WTC11 (cell line): ENCODE measurements at places on chromosomes 11 and 22. TPM values are rescaled to one million over a fixed set of nuclear protein-coding genes. Genes with fewer than 3 reads are reported as not detected.

The BARX2 gene
- total RNA-seq, result not detected in 3 replicates

GRCh38 chr22:42236848-42237247 is 33.6 kb downstream of the TCF20 start:
- no peaks in the 10 kb centered on the region for H3K27me3 ChIP-seq
- H3K4me1 ChIP-seq, result peaks cover 28% of the 10 kb centered on the region
- DNase-seq, result no peak
- no peak overlapping the region for H3K4me3 ChIP-seq
- H3K27ac ChIP-seq, result no peak overlapping the region; the same call in 1 of the 2 replicates
- H3K36me3 ChIP-seq, result peaks cover 25% of the 10 kb centered on the region

DNA sequence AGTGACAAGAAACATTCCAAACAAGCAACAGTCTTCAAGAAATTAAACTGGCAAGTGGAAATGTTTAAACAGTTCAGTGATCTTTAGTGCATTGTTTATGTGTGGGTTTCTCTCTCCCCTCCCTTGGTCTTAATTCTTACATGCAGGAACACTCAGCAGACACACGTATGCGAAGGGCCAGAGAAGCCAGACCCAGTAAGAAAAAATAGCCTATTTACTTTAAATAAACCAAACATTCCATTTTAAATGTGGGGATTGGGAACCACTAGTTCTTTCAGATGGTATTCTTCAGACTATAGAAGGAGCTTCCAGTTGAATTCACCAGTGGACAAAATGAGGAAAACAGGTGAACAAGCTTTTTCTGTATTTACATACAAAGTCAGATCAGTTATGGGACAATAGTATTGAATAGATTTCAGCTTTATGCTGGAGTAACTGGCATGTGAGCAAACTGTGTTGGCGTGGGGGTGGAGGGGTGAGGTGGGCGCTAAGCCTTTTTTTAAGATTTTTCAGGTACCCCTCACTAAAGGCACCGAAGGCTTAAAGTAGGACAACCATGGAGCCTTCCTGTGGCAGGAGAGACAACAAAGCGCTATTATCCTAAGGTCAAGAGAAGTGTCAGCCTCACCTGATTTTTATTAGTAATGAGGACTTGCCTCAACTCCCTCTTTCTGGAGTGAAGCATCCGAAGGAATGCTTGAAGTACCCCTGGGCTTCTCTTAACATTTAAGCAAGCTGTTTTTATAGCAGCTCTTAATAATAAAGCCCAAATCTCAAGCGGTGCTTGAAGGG is 6.0 kb downstream of the MALAT1 start:
- H3K27ac ChIP-seq, result peak overlapping the region; percentile 95
- H3K4me1 ChIP-seq, result peaks cover 51% of the 10 kb centered on the region
- no peak for DNase-seq
- H3K27me3 ChIP-seq, result no peaks in the 10 kb centered on the region

DNA sequence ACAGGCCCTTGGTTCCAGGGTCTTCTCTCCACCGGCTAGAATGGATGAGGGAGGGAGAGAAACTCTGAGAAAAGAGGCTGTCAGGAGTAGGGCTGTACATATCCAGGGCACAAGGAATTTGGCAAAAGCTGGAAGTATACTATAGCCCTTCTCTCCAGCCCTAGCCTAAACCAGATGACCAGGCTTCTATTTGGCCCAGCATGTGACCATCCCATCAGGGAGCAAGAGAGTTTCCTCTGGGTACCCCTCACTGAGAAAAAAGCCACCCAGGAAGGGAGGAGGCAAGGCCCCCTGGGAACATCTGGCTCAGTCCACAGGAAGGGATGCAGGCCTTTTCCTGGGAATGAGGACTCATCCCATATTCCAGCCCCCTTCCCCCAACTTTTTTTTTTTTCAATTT is 8.3 kb downstream of the CD44 start:
- no peak for DNase-seq
- H3K4me3 ChIP-seq, result no peak overlapping the region
- peaks cover 11% of the 10 kb centered on the region for H3K27me3 ChIP-seq
- no peak overlapping the region for H3K27ac ChIP-seq
